Activated CD8-positive, alpha-beta T cell treated with anti-CD3 and anti-CD28 coated beads, Interleukin-2, amount 10 ng/mL, durations not matched to agents 7 days and 5 days (primary cell): ENCODE measurements at places on chromosomes 1 and 21.

GRCh38 chr1:119600561-119600960 is 47.5 kb downstream of the ZNF697 start:
- H3K4me3 ChIP-seq = no peak overlapping the region
- no peaks in the 10 kb centered on the region for H3K36me3 ChIP-seq
- H3K27me3 ChIP-seq = peaks cover 20% of the 10 kb centered on the region
- no peaks in the 10 kb centered on the region for H3K4me1 ChIP-seq

- no peak overlapping the region for H3K4me3 ChIP-seq
- H3K4me1 ChIP-seq = no peaks in the 10 kb centered on the region
- no peak overlapping the region for H3K27ac ChIP-seq
Observed at GRCh38 chr1:9603766-9604753, 15.3 kb downstream of the TMEM201 start.

GRCh38 chr1:98048751-98049325 is 128.0 kb upstream of the DPYD start:
- DNase-seq = no peak
- H3K4me3 ChIP-seq = no peak overlapping the region
- no peaks in the 10 kb centered on the region for H3K36me3 ChIP-seq
- H3K4me1 ChIP-seq = peaks cover 45% of the 10 kb centered on the region
- H3K27me3 ChIP-seq = peaks cover 81% of the 10 kb centered on the region
- no peak overlapping the region for H3K27ac ChIP-seq

GRCh38 chr1:201622353-201622752 is 83.4 kb downstream of the NAV1 start:
- H3K27ac ChIP-seq = no peak overlapping the region
- H3K4me1 ChIP-seq = no peaks in the 10 kb centered on the region
- no peaks in the 10 kb centered on the region for H3K36me3 ChIP-seq
- no peak for DNase-seq

DNA sequence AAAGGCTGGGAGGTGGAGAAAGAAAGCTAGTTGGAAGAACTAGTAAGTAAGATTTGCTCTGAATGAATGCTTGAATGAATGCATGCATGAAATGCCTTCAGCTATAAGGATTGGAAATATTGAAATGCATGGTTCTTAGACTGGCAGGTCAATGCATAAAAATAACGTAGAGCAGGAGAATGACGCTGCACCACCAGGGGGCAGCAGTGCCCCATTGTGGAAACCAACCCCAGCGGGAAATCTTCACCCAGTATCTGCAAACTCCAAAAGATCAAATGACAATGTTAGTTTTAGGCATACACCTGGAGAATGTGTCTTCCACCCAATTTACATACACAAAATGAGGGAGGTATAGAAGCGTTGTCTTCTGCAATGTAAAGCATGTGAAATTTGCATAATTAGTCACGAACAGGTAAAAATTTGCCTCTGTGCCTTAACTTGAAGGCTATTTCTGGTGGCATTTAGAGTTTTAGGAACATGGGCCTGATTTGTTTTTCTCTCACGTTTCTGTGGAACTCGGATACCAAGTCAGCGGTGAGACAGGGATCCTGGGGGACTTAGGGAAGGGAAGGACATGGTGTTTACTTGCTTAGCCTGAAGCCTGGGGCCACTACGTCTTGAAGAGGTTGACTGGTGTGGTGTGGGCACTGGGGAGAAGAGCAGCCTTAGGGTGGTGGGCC is 78.6 kb downstream of the HHAT start:
- no peaks in the 10 kb centered on the region for H3K4me1 ChIP-seq
- no peak overlapping the region for H3K4me3 ChIP-seq
- H3K36me3 ChIP-seq = no peaks in the 10 kb centered on the region
- no peak overlapping the region for H3K27ac ChIP-seq

DNA sequence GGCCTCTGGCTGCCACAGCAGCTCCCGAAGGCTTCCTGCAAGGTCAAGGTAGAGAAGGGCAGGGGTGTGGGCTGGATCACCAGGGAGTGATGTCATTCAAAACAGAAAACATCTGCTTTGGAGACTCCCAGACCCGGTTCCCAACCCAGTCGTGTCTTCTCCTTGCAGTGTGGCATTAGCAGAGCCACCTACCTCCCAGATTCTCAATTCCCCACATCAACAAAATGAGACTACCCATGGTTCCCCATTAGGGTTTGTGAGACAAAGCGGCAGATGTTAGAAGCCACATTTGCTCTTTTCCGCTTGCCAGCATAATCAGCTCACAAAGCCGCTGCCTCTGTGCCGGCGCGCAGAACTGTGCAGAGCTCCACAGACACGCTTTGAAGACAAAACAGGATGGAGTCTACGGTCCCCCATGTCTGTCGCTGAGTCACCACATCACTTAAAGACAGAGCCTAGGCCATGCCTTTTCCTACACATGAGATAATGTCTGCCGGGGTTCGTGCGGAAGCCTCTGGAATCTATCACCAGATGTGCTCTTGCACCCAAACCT is 12.5 kb downstream of the KIF17 start:
- no peak overlapping the region for H3K4me3 ChIP-seq
- no peak for DNase-seq
- no peak overlapping the region for H3K27ac ChIP-seq
- no peaks in the 10 kb centered on the region for H3K36me3 ChIP-seq
- H3K4me1 ChIP-seq = no peaks in the 10 kb centered on the region
- H3K27me3 ChIP-seq = no peaks in the 10 kb centered on the region

- DNase-seq = no peak
- H3K36me3 ChIP-seq = no peaks in the 10 kb centered on the region
- no peak overlapping the region for H3K27ac ChIP-seq
- H3K4me1 ChIP-seq = peaks cover 3% of the 10 kb centered on the region
- no peak overlapping the region for H3K4me3 ChIP-seq
Observed at GRCh38 chr1:4485398-4485797, 169.0 kb upstream of the AJAP1 start.
